ENCODE measurements at places on chromosomes 4 and X. TPM values are rescaled to one million over a fixed set of nuclear protein-coding genes. Genes with fewer than 3 reads are reported as not detected.
A peak's percentile ranks its signal among the peaks of the same experiment; 100 is the strongest.

DNA sequence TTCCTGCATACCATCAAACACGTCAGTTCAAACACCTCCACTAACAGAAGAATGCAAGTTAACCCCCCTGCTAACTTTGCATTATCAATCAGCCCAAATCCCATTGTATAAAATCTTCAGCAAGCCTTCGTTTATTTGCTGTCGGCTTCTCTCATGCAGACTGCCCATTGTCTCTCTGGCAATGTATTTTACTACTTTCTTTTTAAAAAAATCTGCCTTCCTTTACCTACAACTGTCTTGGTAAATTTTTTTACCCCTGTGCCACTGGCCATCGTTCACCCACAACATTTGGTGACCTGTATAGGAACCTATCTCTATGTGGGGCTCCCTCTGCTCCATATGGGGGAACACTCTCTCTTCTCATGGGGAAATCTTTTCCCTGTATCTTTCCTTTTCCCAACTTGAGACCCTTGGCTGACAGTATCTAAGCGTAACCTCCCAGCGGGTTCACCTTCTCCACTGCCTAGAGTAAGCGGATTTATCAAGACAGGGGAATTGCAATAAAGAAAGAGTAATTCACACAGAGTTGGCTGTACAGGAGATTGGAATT lies 244.6 kb downstream of the CPXCR1 start:
- H3K36me3 ChIP-seq: peaks cover 8% of the 10 kb centered on the region
- H3K27ac ChIP-seq: peak overlapping the region; percentile 62
- peaks cover 14% of the 10 kb centered on the region for H3K4me1 ChIP-seq
- H3K27me3 ChIP-seq: no peaks in the 10 kb centered on the region
- H3K4me3 ChIP-seq: no peak overlapping the region
- DNase-seq: no peak

GRCh38 chr4:35102066-35102465 lies 1142.2 kb downstream of the ARAP2 start:
- H3K4me1 ChIP-seq: no peaks in the 10 kb centered on the region
- H3K4me3 ChIP-seq: no peak overlapping the region
- H3K36me3 ChIP-seq: no peaks in the 10 kb centered on the region
- H3K27ac ChIP-seq: no peak overlapping the region
- no peak for DNase-seq

DNA sequence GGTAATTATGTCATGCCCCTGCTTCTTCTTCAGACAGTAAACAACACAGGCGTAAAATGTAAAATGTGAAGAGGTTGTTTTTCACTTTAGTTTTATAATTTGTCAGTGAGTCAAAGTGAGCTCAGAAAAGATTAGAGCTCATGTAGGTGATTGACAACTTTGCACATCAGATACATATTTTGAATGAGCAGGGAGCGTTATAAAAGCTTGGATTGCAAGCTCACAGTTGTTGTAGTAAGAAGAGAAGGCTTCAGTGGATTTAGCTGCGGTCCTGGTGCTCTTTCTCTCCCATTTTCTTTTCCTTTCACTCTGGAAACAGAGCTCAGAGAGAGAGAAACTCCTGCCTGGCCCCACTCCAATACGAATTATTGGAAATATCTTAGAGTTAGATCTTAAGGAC lies 26.4 kb downstream of the MTMR1 start:
- H3K27me3 ChIP-seq: no peaks in the 10 kb centered on the region
- no peak overlapping the region for H3K27ac ChIP-seq
- H3K4me3 ChIP-seq: no peak overlapping the region
- peaks cover 15% of the 10 kb centered on the region for H3K36me3 ChIP-seq
- H3K4me1 ChIP-seq: no peaks in the 10 kb centered on the region
- no peak for DNase-seq

GRCh38 chrX:29308726-29309125 lies 721.5 kb downstream of the IL1RAPL1 start:
- peaks cover 4% of the 10 kb centered on the region for H3K36me3 ChIP-seq
- H3K4me1 ChIP-seq: peaks cover 3% of the 10 kb centered on the region
- H3K27ac ChIP-seq: peak overlapping the region; percentile 76
- no peaks in the 10 kb centered on the region for H3K27me3 ChIP-seq
- DNase-seq: peak; percentile 24

- H3K27ac ChIP-seq: no peak overlapping the region
- no peak overlapping the region for H3K4me3 ChIP-seq
- no peak for DNase-seq
- no peaks in the 10 kb centered on the region for H3K4me1 ChIP-seq
- H3K27me3 ChIP-seq: no peaks in the 10 kb centered on the region
Measured at GRCh38 chrX:84735025-84735424, 232.8 kb upstream of the HDX start.

DNA sequence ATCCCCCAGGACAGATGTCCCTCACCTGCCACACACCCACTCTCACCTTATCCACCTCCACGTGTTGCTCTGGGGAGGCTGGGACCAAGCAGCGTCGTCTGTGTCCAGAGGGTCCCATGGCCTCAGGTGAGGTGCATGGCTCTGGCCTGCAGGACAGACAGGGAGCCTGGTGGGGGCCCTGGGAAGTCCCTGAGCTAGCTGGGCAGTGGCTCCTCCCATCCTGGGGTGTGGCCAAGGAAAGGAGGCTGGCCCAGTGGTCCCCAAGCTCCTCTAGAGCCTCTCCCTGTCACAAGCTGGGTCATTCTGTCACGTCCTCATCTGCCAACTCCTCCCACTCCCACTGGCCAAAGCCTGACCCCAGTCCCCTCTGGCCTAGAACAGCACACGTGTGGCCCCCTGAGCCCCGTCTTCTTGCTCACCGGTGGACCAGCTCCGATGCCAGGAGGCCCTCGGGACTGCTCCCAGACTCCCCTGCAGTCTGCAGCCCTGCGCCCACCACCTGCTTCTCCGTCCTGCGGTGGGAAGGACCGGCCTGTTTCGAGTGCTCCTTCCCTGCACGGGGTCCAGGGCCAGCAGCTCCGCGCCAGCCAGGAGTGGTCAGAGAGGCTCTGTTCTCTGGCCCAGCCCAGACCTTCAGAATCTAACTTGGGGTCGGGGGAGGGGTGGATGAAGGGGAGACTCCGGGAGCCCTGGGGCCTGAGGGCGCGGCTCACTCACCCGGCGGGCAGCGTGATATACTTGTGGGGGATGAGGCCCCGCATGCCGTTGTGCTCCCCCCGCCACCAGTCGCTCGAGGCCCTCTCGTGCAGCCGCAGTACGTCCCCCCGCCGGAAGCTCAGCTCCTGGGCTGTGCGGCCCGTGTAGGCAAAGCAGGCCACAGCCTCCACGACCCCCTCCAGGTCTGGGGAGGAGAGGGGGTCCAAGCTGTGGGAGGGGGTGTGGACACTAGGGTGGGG lies 4.8 kb downstream of the AVPR2 start:
- no peaks in the 10 kb centered on the region for H3K27me3 ChIP-seq
- DNase-seq: peak; percentile 62
- no peak overlapping the region for H3K4me3 ChIP-seq
- H3K27ac ChIP-seq: no peak overlapping the region

GRCh38 chrX:34778916-34779315 lies 121.8 kb upstream of the TMEM47 start:
- no peaks in the 10 kb centered on the region for H3K4me1 ChIP-seq
- H3K27me3 ChIP-seq: no peaks in the 10 kb centered on the region
- DNase-seq: no peak
- no peaks in the 10 kb centered on the region for H3K36me3 ChIP-seq

CPZ gene
- total RNA-seq: 36.4 TPM

- no peaks in the 10 kb centered on the region for H3K4me1 ChIP-seq
- DNase-seq: peak; percentile 60
- no peak overlapping the region for H3K4me3 ChIP-seq
- H3K36me3 ChIP-seq: no peaks in the 10 kb centered on the region
- H3K27me3 ChIP-seq: no peaks in the 10 kb centered on the region
Measured at GRCh38 chr4:7206911-7207567, 14.7 kb downstream of the SORCS2 start.

- no peaks in the 10 kb centered on the region for H3K27me3 ChIP-seq
- H3K4me1 ChIP-seq: no peaks in the 10 kb centered on the region
- H3K4me3 ChIP-seq: no peak overlapping the region
- no peaks in the 10 kb centered on the region for H3K36me3 ChIP-seq
- no peak for DNase-seq
Measured at GRCh38 chr4:187550256-187550950, 445.2 kb upstream of the ZFP42 start.

DNA sequence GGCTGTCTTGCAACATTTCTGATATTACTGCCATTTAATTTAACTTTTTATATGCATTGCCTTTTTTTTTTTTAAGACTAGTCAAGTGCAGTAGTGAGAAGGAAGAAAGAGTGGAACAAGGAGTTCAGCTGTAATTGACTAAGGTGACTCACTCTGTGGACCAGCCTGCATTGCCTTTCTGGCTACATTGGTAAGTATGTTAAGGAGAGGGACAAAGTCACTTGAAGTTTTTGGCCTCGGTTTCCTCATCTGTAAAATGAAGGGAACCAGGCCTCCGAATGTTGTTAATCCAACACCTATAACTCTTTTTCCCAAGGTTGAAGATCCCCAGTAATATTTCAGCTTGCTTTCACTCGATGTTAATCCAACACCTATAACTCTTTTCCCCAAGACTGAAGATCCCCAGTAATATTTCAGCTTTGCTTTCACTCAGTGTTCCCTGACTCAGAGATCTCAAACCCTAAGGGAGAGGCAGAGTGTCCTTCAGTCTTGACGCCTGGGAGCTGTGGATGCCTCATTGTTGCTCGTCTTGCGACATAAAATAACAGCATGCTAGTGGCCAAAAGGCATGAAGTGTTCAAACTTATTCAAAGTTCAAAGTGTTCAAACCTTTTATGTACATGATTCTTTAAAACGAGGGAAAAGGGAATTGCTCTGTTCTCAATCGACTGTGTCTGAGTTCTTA lies 102.0 kb downstream of the SORBS2 start:
- H3K27me3 ChIP-seq: no peaks in the 10 kb centered on the region
- no peak overlapping the region for H3K27ac ChIP-seq
- H3K36me3 ChIP-seq: peaks cover 51% of the 10 kb centered on the region
- no peaks in the 10 kb centered on the region for H3K4me1 ChIP-seq
- H3K4me3 ChIP-seq: no peak overlapping the region
- no peak for DNase-seq

- no peaks in the 10 kb centered on the region for H3K27me3 ChIP-seq
- H3K27ac ChIP-seq: no peak overlapping the region
- H3K4me3 ChIP-seq: no peak overlapping the region
Measured at GRCh38 chr4:20462426-20463175, 210.9 kb downstream of the SLIT2 start.

CCDC110 gene
- total RNA-seq: 2.3 TPM

- H3K27ac ChIP-seq: no peak overlapping the region
- no peak overlapping the region for H3K4me3 ChIP-seq
- no peaks in the 10 kb centered on the region for H3K27me3 ChIP-seq
- no peak for DNase-seq
Measured at GRCh38 chrX:72201836-72202536, 20.4 kb downstream of the PIN4 start.

DNA sequence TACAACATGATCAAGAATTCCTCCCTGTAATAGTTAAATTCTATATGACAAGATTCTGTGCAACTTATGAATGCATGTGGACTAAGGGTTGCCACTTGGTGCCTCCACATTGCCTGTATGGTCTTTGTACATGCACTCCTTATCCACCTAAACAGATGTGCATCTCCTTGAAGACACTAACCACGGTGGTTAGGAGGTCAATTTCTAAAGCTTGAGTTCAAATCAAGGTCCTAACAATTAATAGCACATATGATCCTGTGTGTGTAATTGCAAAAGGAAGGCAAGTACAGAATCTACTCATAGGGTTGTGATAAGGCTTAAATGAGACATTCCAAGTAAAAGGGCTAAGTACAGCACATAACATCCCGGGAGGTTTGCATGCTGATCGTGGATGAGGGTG lies 1.5 kb upstream of the IL21 start:
- no peaks in the 10 kb centered on the region for H3K27me3 ChIP-seq
- no peak overlapping the region for H3K27ac ChIP-seq
- H3K4me1 ChIP-seq: peaks cover 4% of the 10 kb centered on the region
- no peak for DNase-seq
- no peak overlapping the region for H3K4me3 ChIP-seq

FAT4 gene
- total RNA-seq: 6.9 TPM

DNA sequence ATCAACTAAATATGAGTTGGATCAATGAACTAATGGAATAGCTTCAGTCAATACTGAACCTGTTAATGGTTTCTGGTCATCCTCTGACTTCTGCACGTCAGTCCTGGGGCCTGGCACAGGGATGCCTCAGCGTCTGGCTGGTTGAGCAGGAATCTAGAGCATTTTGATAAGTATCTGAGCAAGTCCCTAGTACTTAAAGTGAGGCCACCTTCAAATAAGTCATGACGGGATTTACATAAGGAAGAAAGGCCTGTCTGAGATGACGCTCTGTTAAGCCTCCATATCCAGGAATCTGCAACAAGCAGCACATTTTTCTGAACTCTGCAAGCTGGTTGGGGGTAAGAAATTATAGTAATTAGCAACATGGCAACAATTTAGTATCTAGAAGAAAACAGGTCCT lies 83.2 kb upstream of the TBC1D9 start:
- no peaks in the 10 kb centered on the region for H3K4me1 ChIP-seq
- H3K4me3 ChIP-seq: no peak overlapping the region
- no peaks in the 10 kb centered on the region for H3K27me3 ChIP-seq
- no peaks in the 10 kb centered on the region for H3K36me3 ChIP-seq

DNA sequence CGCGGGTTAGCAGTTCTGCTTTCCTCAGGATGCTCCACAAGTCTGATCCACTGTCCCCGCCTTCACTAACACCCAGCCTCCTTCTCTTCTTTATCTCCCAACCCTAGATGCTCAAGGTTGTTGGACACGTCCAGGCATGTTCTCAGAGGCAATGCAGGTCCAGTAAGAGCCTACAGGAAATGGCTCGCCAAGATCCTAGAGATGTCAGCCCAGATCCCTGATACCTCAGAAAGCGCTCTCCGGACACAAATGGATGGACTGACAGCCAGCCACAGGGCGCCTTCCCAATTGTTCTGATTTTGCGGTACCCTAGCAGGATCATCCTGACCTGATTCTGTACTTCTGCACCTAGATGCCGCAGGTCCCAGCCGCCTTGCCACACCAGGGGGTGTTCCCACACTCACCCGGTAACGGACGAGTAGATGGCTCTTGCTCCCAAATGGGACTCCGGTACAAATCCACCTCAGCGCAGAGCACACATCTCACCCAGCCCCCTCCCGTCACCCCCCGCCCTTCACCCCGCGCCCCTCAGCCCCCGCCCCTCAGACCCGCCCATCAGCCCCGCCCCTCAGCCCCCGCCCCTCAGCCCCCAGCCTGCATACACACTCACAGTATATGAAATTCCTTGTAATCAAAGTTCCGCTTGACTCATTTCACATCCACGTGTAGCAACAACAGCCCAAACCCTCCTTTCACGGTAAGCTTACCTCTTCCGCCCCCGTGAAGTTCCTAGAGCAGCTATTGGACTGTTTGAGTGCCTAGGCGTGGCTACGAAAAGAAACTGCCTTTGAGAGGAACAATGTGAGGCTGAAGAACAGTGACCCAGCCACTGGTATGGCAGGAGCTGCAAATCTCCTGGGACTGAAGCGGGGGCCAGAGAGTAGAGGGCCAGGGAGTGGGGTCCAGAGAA lies at the start of gene EDA2R:
EDA2R (minus strand) TSS at position 488 of the 910 bp plus-strand sequence. CDS start 23,058 bp downstream, outside the sequence.
- peaks cover under 1% of the 10 kb centered on the region for H3K36me3 ChIP-seq
- H3K27me3 ChIP-seq: no peaks in the 10 kb centered on the region
- peak within 1 kb of the TSS; percentile 82 for H3K4me3 ChIP-seq
- no peaks in the 10 kb centered on the region for H3K4me1 ChIP-seq

- H3K27ac ChIP-seq: no peak overlapping the region
- peak; percentile 87 for DNase-seq
- H3K4me3 ChIP-seq: peak overlapping the region; percentile 90
- peaks cover 6% of the 10 kb centered on the region for H3K27me3 ChIP-seq
- H3K36me3 ChIP-seq: peaks cover 2% of the 10 kb centered on the region
Measured at GRCh38 chr4:3766785-3767569, 792 bp downstream of the ADRA2C start.

AFF2 gene
- total RNA-seq: 14.6 TPM

Measured in H9 (cell line).